T-cell (primary cell): ENCODE measurements at places on chromosomes 1 and 21.

GRCh38 chr1:4140821-4141220, 240.7 kb upstream of the C1orf174 start:
- H3K36me3 ChIP-seq, result no peaks in the 10 kb centered on the region
- no peak overlapping the region for H3K4me3 ChIP-seq
- H3K4me1 ChIP-seq, result no peaks in the 10 kb centered on the region
- H3K27me3 ChIP-seq, result no peaks in the 10 kb centered on the region
- no peak overlapping the region for H3K27ac ChIP-seq
- no peak for DNase-seq

- H3K27me3 ChIP-seq, result no peaks in the 10 kb centered on the region
- no peaks in the 10 kb centered on the region for H3K4me1 ChIP-seq
- no peak overlapping the region for H3K27ac ChIP-seq
- no peak for DNase-seq
- H3K4me3 ChIP-seq, result no peak overlapping the region
These were observed 28.6 kb downstream of the LRIG2 start for GRCh38 chr1:113101588-113101987.

DNA sequence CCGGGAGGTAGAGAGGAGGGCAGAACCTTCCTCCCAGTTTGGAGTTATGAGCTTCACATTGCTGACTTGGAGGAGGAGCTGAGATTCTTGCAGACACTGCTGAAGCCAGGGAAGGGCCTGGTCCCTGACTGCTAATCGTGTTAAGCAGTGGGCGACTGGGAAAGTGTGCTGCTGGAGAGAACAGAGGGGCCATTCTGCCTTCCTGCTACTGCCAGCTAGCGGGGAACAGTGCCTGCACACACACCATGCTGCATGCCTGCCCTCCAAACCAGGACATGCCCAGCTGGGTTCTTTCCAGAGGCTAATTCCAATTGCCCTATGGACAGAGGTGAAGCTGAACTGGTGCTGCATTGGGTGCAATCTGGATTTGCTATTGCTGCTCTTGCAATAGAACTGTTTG, 281.4 kb downstream of the AJAP1 start:
- H3K4me3 ChIP-seq, result no peak overlapping the region
- no peaks in the 10 kb centered on the region for H3K36me3 ChIP-seq
- no peak overlapping the region for H3K27ac ChIP-seq
- peaks cover 10% of the 10 kb centered on the region for H3K27me3 ChIP-seq

GRCh38 chr1:234582681-234583301, 27.2 kb downstream of the IRF2BP2 start:
- peaks cover 4% of the 10 kb centered on the region for H3K27me3 ChIP-seq
- no peaks in the 10 kb centered on the region for H3K4me1 ChIP-seq
- no peaks in the 10 kb centered on the region for H3K36me3 ChIP-seq
- DNase-seq, result no peak
- no peak overlapping the region for H3K4me3 ChIP-seq

DNA sequence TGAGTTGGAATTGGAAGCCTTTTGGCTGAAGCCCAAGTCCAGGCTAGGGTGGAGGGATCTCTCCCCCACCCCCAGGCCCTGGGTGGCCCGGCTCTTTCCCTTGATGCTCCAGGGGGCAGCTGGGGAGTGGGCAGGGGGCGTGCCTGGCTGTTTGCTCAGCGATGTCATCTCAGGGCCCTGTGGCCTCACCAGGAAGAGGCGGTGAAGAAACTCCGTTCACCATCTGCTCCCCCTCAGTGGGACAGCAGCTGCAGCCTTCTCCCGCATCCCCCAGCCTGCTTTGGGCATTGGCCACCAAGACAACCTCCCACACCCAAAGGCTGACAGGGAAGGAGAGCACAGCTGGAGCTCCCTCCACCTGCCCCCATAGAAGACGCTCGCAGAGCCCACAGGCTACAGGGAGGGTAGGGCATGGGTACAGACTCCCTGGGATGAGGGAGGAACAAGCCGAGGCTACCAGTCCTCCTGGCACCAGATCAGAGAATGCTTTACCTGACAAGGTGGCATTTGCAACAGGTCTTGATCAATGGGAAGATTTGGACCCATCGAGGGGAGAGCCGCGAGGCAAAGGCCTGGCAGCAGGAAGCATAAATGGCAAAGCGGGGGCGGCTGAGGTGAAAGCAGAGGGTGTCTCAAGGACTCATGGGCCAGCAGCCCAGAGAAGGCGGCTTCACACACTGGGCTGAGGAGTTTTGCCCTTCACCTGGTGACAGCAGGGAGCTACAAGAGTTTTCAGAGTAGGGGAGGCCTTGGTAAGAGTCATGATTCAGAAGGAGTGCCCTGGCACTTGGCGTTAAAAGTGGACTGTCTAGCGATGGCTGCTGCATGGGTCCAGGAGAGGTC, 6.5 kb upstream of the GUCA2A start:
- no peak overlapping the region for H3K4me3 ChIP-seq
- DNase-seq, result no peak
- H3K27ac ChIP-seq, result no peak overlapping the region
- peaks cover 6% of the 10 kb centered on the region for H3K4me1 ChIP-seq

DNA sequence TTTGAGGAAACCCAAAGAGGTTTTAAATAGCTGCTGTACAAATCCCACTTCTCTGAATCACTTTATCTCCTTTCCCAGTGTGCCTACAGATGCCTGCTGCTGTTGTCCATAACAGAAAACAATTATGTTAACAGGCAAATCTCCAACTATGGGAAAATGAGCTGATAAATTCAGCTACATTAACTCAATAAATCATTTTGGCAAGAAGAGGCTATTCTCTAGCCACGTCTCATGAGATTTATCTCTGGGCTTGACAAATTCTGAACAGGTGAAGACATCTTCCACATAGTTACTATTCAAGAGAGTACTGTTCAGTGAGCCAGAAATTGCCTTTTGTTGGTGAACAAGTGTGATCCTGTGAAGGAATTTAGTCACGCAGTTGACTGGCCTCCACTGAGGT, 327.1 kb upstream of the FMN2 start:
- H3K4me1 ChIP-seq, result no peaks in the 10 kb centered on the region
- H3K4me3 ChIP-seq, result no peak overlapping the region
- H3K27me3 ChIP-seq, result no peaks in the 10 kb centered on the region

DNA sequence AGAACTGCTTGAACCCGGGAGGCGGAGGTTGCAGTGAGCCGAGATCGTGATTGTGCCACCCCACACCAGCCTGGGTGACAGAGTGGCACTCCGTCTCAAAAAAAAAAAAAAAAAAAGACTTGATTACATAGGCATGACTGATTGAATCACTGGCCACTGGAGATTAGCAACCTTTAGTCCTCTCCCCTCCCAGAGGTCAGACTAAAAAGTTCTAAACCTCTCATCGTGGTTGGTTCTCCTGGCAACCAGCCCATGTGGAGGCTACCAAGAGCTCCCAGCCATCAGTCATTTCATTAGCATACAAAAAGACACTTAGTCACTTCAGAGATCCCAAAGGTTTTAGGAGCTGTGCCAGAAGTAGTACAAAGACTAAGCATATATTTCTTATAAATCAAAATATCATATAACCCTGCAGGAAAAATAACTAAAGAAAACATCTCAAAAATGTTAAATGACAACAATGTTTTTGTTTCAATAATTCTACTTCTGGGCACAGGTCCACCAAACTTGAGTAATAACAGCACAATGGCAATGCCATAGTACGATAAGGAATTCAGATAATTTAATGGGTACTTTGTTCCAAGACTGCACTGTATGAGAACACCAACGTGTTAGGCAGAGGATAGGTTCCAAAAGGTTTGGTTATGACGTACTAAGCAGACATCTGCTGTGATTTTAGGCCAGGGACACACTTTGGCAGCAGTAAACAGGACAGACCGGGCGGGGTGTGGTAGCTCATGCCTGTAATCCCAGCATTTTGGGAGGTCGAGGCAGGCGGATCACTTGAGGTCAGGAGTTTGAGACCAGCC, 18.1 kb downstream of the USP48 start:
- no peaks in the 10 kb centered on the region for H3K27me3 ChIP-seq
- no peak overlapping the region for H3K27ac ChIP-seq
- no peaks in the 10 kb centered on the region for H3K36me3 ChIP-seq
- H3K4me3 ChIP-seq, result no peak overlapping the region
- H3K4me1 ChIP-seq, result peaks cover 27% of the 10 kb centered on the region
- DNase-seq, result no peak
